Activated CD4-positive, alpha-beta T cell treated with anti-CD3 and anti-CD28 coated beads, Interleukin-2, amount 50 U/mL, for 48 hours (primary cell): ENCODE measurements at places on chromosomes 2 and 18.

DNA sequence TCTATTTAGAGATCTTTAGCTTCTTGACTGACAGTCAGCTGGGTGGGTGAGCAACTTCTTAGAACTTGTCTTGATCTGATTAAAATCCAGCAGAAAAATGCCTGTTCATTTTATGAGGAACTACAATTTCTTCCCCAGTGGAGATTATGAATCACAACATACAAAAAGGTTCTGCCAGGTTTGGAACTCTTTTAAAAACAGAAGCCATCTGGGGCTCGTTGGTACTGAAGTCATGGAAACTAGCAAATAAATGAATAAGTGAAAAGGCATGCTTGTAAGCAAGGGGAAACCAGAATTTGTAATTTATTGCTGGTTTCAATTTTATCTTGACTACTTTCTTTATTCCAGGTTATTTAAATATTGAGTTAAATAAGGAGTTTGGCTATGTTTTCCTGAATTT lies 767.4 kb downstream of the MBD2 start:
- no peak for DNase-seq

DNA sequence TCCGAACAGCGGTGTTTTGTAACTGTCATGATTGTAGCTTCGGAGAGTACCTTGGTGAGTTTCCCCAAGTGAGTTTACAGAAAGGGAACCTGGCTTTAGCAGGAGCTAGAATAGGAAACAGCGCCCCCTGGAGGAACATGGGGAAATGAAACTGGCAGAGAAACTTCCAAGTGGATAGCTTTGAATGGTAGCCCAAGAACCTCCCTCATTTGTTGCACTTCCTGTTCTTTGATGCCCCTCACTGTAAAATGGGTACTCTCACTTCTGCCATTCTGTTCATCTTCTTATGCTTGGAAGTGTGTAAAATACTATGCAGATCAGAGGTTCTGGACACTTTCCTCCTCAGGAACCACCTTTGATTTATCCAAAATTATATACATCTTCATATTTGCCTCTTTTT lies 36.2 kb downstream of the CHST10 start:
- DNase-seq = peak; percentile 79

- no peak for DNase-seq
These were observed 36.7 kb downstream of the DYNC1I2 start for GRCh38 chr2:171723716-171724683.

- DNase-seq = no peak
These were observed 1305.5 kb upstream of the NXPH2 start for GRCh38 chr2:140085674-140086073.

DNA sequence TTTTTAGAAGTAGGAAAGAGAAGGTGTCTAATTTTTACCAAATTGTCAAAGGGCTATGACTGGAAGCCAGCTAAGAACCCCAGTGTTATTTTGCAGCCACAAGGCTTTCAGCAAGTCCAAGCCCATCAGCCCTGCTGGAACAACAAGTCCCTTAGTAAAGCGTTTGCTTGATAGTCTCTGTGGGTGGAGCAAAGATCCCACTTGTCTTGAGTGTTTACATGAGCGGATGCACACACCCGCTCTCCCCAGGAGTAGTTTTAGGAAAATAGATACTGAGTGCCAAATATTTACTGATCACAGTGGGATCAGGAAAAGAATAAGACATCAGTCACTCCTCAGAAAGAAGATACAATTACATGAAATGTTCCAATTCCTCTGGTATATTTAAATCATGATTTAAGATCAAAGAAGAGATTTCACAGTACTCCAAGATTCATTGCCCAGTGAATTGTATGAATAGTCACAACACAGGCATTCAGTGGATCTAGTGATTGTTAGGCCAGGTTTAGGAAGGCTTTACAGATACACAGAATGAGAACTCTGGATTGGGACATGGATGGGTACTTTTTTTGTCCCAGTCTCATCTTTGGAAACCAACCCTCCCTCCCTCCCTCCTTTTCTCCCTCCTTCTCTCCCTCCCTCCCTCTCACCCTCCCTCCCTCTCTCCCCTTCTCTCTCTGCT lies 514.9 kb downstream of the PTPRM start:
- no peak for DNase-seq

DNA sequence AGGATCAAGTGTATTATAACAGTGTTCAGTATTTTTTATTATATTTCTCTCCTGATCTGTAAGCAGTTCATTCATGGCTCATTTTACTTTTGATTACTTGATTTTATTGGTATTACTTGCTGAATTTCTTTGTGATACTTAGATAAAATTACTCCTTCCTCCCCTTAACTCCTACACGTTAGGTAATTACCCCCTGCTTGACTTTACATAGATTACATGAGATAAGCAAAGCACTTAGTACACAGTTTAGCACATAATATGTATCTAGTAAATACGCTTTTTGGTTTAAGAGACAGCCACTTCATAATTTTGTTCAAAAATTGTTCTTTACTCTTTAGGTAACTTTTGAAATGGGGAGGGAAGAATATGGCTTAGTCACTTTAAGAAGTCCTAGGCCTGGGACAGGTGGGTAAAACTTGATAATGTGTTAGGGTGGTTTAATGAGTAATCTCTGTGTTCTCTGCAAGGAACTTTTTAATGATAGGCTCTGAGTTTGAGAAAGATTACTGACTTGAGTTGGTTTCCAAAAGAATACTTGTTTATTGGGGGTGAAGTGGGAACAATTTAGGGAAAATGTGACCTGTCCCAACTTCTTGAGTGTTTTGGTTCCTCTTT lies 80.9 kb downstream of the NCOA1 start:
- DNase-seq = no peak

- no peak for DNase-seq
These were observed 5.8 kb upstream of the WNT6 start for GRCh38 chr2:218853766-218854165.

DNA sequence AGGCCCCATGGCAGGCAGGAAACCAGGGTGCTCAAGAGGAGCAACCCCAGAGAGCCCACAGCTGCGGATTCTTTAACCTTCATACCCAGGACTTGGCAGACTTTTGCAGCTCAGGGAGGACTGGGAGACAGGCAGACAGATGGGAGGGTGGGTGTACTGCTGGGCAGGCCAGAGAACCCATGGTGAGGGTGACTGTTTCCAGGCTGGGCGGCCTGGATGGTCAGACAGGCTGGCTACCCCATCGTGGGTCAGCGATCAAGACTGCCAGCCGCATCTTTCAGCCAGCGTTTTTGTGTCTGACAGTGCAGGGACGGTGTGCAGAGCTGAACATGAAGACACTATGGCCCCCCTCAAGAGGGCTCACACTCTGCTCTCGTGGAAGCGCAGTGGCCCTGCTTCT lies 82.2 kb downstream of the MARCO start:
- no peak for DNase-seq

DNA sequence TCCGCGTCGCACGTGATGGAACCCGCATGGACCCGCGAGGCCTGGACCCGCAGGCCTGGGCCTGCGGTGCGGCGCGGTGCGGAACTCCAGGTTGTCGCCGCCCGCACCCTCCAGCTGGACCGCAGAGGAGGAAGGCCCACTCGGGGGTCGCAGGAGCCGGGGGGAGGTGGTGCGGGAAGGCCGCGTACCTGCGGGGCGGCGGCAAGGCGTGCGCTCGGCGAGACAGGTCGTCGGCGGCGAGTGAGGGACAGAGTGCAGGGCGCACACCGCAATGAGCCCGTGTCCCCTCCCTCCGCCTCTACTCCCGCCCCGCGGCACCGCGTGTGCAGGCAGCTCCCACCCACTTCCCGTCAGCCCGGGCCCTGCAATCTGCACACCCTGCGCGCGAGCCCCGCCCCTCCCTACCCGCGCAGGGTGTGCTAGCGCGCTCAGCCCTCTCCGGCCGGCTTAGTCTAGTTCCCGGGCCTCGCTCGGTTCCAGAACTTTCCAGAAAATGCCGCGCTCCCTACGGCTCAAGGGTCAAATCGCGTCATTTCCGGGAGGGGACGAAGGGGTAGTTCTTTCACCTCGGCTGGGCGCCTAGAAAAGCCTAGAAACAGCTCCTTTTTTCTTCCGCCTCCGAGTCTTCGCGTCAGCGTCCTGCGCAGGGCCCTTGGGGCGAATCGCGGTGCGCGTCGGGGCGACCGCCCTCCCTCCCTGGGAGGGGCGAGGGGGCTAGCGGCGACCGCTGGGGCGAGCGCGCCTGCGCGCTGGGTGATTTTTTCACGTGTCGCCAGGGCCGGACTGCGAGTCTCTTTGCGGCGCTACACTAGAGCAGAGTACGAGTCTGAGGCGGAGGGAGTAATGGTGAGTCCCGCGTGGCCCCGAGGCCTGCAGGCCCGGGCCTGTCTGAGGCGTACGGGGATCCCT lies at the start of the genes HSPD1 and HSPE1:
TSS of gene HSPD1 (minus strand) at position 247 of the 909 bp plus-strand sequence. CDS start 992 bp downstream, outside the sequence.
TSS of gene HSPE1 (plus strand) at position 786 of the 909 bp plus-strand sequence. CDS start at position 844, 58 bp downstream.
- peak; percentile 97 for DNase-seq

DNA sequence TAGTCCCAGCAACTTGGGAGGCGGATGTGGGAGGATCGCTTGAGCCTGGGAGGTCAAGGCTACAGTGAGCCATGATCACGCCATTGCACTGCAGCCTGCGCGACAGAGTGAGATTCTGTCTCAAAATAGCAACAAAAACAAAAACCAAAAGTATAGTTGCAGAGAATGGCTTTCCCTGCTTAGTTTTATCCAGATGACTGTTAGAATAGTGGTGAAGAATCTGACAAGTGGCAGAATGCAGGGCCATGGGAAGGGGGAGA lies 53.8 kb downstream of the NEDD4L start:
- no peak for DNase-seq

GRCh38 chr18:58977223-58977622 lies 112.5 kb downstream of the ZNF532 start:
- DNase-seq = no peak

DNA sequence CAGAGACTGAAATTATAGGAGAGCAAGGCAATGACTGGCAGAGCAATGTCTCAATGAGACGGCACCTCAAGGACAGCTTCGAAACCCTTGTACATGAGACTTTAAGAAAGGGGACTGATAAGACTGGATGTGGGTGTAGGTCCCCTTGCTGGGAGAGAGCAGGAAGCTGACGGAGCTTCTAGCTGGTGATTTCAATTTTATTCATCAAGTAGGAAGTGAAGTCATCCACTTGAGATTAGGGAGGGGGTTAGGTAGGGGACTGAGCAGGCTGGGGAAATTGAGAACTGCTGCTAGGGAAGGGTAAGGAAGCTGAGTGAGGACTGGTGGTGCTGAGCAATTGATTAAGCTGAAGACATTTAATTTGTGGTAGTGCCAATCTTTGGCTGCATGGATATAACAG lies 99.5 kb upstream of the ITGB6 start:
- DNase-seq = no peak

DNA sequence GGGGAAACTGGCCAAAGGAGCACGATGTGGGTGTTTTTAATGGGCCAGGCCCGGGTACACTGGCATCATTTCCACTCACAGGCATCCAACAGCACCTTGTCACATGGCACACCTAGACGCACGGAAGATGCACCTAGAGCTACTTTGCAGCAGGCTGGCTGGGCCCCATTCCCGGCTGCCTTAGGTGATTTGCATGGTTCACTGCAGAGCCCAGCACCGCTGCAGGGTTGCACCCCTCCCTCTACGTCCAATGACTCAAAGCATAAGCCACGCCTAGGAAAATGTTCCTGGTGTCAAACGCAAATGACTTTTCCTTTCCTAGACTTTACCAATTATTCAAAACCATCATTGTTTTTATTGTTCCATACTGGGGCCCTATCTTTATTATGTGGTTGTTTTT lies 222.9 kb downstream of the EIPR1 start:
- DNase-seq = no peak

DNA sequence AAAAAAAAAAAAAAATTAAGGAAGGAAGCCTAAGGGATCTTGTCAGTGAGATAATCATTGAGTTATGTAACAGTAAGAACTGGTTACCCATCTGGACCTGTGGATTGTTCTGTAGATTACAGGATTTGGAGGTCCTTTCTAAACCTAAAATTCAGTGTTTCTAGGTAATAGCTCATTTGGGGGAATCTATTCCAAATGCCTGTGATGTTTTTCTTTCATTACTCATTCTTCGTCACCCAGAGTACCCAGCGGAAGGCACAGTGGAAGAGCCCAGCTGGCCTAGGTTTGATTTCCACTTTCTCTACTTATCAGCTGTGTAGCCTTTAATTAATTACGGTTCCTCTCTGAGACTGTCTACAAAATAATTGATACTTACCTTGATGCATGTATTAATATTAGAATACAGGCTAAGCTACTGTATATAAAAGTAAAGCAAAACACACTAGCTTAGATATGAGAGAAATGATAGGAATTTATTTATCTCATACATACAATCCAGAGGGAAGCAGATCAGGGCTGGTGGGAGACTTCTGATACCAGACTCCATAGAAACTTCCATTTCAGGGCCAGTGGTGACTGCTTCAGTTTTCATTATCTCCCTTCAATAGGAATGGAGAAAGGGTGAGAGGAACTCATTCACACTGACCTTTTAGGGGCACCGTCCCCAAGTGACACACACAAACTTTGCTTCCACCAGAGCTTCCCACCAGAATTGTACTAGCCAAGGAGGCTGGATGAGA lies 115.8 kb upstream of the NOSTRIN start:
- DNase-seq = no peak

DNA sequence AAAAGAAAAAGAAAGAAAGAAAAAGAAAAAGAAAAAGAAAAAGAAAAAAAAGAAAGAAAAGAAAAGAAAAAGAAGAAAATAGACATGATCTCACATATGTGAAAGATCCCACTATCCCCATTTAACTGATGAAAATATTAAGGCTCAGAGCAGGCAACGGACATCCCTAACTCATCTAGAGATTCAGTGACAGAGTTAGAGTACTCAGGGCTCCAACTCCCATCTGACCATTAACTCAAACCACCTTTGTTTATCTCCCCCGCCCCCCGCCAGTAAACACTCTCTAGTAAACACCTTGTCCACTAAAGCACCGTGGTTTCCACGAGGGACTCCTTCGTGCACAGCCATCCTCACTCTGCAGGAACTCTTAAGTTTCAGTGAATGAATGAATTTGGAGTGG lies 142.9 kb downstream of the TGIF1 start:
- DNase-seq = no peak

GRCh38 chr2:179435000-179435399 lies 170.4 kb upstream of the SESTD1 start:
- DNase-seq = no peak

- DNase-seq = no peak
These were observed 12.0 kb downstream of the DSG1 start for GRCh38 chr18:31329787-31330438.

DNA sequence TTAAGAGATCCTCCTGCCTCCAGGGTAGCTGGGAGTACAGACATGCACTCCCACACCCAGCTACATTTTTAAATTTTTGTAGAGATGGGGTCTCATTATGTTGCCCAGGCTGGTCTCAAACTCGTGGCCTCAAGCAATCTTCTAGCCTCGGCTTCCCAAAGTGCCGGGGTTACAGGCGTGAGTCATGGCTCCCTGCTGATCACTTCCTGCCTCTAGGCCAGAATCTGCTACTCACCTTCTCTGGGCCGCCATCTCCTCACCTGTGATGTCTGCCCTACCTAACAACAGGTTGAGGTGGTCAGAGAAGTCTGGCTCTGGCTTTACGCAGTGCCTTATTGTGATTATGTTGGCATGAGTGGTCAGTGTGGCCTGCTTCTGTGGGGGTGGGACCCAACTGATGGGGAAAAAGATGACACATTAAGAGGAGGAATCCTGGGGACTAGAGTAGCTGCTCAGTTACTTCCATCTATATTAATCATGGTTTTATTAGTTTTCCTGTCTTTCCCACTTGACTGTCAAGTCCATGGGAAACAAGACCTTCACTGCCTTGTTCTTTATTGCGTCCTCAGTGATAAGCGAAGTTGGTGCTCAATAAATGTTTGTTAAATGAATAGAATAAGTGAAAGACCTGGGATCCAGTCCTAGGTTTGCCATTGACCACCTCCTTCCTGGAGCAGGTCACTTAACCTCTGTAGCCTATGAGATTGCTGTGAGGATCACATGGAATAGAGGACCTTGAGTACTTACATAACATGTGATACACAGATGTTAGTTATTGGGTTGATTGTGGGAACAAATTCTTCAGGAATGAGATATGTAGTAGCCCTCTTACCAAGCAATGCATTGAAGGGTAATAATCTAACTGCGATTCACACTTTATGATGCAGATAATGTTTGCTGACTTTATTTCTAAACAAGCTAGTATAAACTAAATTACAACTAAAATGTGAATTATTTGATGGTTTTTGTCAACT lies 15.7 kb downstream of the KCTD1 start:
- no peak for DNase-seq
